ENCODE measurements at places on chromosomes 4 and X.

DNA sequence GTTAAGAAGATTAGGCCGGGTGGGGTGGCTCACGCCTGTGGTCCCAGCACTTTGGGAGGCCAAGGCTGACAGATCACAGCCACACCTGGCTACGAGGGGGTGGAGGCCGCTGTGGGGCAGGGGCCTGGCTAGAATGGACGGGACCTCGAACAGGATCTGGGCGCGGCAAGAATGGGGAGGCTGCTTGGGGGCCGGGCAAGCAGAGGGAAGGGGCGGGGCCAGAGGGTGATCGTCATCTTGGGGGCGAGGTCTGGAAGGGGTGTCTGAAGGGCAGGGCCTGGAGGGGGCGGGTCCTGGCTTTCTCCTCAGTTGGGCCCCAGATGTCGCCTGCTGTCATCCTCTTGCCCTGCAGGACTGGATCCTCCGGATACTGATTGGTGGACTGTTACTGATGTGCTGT, 57.3 kb upstream of the ENPEP start:
- no peak for DNase-seq

DNA sequence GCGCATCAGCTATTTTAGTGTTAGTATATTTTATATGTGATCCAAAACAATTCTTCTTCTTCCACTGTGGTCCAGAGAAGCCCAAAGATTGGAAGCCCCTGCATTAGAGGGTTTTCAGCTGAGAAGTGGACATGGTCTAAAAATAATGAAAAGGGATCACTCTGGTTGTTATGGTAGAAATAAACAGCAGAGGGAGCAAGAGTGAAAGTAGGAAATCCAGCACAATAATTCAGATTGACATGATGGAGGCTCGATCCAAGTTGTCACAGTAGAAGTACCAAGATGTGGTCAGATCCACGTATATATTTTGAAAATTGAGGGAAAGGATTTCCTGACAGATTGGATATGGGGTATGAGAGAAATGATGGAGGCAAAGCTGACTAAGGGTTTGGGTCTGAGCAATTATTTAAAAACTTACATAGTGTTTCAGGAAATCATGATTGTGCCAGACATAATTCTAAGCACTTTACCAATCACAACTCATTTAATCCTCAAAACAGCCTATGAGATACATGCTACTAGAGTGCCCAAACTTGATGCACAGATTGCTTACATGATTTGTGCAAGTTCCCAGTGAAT, 17.0 kb upstream of the TMEM144 start:
- peak; percentile 35 for DNase-seq

DNA sequence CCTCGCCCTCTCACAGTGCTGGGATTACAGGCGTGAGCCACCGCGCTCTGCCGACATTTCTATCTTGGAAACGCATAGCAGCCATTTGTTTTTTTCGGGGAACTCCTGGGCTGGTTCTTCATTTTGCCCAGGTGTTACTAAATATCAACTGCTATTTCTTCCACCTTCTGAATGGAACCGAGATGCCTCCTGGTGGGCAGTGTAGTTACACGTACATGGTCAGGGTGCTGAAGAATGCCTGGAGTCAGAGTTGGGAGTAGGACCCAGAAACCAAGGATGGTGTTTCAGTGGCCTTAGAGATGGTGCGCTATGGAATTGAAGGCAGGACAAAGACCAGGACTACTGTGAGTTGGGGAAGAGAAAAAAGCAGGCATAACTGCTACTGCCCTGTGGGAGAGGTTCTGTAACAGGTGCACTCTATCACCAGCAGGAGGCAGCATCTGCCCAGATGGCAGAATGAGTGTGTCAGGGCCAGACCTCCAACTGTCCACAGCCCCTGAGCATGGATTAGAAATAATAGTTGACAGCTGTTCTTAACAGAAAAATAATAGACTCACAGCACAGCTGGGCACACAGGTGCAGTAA, 81.7 kb downstream of the ZC4H2 start:
- DNase-seq = no peak

DNA sequence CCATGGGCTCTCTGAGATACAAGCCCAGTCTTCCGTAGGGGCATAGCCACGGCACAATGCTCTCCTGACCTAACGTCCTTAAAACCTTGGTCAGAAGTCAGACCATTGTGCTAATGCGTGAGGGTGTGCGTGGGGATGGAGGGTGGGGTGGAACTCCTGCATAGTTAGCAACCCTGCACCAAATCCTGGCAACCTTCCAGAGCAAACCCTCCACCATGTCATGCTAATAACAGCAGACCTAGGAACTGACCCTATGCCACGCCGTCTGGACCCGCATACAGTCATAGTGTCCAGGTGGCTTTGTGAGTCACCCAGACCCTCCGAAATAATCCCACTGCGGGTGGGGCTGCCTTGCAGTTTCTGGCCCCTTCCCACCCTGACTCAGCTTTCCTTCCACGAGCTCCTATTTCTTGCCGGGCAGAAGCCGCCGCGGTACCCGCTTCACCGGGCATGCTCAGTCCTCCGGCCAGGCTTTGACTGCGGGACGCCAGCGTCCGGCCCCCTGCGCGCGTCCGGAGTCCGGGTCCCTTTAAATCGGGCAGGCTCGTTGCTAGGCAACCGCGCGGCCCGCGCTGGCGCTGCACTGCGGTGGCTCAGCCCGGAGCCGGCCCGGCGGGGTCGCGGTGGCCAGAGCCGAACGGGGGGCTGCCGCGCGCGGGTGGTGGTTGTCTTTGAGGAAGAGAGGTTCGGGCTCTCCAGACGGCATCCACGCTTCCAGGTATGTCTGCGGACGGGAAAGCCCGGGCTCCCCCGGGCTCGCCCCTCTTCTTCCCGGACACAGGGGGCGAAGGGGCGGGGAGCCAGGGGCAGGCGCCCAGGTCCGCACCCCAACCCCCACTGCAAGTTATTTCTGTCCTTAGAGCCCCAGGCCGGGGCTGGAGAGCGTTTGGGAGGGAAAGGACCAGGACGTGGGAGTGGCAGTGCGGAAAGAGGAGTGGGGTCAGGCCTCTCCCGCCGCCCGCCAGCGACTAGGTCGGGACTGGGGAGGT, at the start of gene CCDC160:
Gene CCDC160 (plus strand): TSS at position 557 of the 989 bp plus-strand sequence. CDS start 7,619 bp downstream, outside the sequence.
- DNase-seq = peak; percentile 23

DNA sequence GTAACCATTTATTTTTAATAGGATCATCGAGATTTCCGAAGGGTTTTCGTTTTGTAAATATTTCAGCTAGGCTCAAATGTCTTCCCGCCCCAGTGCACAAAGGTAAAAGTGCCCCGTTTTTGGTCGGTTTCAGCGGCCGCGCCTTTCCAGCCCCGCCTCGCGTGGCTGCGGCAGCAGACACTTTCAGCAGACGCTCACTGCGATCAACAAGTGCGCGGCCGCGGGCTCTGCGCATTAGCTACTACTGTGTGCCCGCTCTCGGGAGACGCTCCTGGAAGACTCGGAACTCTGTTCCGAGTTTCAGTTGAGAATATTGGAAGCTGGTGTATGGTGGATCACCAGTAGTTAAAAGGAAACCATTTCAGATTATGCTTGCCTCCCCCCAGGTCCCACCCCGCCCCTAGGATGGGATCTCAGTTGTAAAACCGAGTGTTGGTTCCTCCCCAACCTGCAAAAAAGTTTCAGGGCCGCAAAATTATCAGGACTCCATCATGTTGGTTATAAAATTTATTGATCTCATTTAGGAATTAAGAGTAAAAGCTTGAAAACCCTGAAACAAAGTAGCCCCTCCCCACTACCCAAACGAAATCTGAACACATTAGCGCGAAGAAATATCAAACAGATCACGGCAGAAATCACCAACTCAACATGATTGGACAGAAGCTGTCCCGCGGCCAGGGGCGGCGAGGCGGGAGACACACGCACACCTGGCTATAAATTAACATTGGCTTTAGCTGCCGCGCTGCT, 2.2 kb downstream of the SOX3 start:
- DNase-seq = peak; percentile 1

- DNase-seq = no peak
Measured at GRCh38 chr4:120053911-120054310, 12.7 kb downstream of the MAD2L1 start.

DNA sequence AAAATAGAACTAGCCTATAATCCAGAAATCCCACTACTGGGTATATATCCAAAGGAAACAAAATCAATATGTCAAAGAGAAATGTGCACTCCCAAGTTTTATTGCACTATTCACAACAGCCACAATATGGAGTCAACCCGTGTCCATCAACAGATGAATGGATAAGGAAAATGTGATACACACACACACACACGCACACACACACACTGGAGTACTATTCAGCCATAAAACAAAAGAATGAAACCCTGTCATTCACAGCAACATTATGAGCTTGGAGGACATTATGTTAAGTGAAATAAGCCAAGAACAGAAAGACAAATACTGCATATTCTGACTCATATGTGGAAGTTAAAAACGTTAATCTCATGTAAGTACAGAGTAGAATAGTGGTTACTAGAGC, 5.8 kb upstream of the FHL1 start:
- DNase-seq = no peak

- no peak for DNase-seq
Measured at GRCh38 chr4:40612831-40613230, 16.8 kb downstream of the RBM47 start.

DNA sequence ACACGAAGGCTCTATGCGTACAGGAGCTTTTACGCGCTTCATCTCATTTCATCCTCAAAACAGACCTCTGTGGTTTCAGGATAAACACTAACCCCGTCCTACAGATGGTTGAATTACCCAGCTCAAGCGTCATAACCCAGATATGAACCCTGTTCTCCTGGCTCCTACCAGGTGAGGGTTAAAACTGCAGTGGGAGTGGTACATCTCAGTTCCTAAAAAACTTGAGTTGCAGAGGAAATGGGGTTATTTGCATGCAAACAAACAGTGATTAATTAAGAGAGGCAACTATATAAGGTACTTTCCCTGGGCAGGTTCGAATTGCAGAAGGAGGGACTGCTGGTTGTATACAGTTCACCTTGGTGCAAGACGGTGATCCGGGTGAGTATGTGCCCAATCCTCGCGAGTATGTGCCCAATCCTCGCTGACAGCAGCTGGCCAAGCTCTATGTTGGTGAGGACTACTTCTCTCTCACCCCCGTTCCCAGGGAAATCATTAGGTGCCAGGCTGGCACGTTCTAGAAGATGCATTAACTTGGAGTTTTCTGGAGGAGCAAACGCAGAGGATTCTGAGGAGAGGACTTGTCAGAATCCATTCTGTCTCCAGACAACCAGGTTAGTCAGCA, 72.6 kb downstream of the FHDC1 start:
- DNase-seq = no peak

- DNase-seq = peak; percentile 32
Measured at GRCh38 chrX:12770440-12770839, 20.8 kb upstream of the PRPS2 start.

- DNase-seq = no peak
Measured at GRCh38 chr4:185332575-185333464, 62.9 kb downstream of the LRP2BP start.

DNA sequence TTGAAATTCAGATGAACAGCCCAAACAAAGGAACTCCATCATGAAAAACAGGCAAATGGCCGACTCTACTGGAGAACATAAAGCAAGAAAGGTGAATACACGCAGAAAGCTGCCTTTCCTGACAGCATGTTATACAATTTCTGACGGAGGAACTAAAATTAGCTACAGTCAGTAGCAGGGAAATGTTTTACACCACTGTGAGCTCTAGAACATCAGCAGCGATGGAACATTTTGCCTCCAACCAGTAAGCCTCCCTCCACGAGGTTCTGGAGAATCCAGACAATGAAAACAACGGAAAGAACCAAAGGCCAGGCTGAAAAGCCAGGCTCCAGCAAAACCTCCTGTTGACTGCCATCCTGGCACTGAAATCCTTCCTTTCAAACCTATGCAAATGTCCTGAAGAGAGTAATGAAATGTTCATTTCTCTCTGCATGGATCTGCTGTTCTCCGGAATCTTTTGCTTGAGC, 78.9 kb downstream of the IRF2 start:
- no peak for DNase-seq

DNA sequence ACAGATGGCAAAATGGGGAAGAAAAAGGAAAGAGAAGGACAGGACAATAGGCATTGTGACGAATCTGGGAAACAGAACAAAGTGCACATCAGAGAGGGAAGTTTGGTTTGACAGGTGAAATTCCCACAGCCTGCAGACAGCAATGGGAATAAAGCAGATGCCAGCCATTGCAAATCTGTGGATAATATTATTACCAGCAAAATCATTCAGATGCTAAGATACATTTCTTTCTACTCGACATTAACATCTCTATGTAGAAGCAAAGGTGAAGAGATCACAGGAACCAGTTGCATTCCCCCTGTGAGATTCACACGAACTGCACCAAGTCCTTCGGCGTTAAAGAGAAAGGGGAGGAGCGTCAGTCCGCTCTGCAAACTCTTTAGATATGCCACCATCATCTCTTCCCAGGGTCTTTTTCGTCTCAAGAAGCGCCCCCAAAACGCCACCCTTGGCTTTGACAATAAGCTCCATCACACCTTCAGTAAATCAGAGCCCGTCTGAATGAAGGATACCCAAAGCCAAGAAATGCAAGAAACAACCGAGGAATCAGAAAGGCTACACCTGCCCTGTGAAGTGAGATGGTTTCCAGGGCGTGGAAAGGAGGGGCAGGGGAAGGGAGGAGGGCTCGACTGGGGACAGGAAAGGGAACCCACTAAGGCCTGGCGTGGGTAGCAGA, 1.9 kb downstream of the NEUROG2 start:
- no peak for DNase-seq

GRCh38 chr4:89712141-89712540, 124.8 kb downstream of the SNCA start:
- peak; percentile 86 for DNase-seq

DNA sequence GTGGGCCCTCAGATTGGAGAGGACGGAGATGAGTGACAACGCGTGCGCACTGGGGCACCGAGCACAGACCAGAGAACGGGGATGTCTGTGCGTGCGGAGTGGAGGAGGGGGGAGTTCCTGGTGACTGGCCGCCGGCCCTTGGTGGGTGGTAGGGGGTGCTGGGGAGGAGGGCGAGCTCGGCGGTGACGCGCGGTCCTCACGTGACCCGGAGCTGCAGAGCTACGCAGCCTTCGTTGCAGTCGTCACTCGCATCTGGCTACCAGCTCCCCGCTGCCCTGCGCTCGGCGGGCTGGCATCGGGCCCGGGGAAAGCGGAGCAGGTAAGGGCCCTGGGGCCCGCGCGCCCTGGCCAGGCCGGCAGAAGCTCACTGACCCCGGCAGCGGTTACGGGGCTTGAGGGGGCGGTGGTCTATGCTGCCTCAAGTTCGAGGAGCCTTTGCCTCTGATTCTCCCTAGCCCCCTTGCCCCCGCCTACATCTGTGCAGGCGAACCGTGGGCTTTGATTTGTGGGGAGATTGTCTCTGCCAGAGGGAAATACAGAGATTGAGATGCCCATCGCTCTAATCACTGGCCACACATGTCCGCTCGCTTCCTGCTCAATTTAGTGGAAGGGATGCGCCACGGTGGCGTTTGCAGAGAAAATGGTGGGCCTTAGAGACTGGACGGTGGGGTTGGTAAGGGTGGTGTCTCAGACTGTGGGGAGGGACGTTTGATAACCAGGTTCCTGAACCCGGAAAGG, at the start of gene ARMCX4:
Gene ARMCX4 (plus strand): TSS at position 245 of the 738 bp plus-strand sequence. CDS start 3,134 bp downstream, outside the sequence.
- peak; percentile 55 for DNase-seq

DNA sequence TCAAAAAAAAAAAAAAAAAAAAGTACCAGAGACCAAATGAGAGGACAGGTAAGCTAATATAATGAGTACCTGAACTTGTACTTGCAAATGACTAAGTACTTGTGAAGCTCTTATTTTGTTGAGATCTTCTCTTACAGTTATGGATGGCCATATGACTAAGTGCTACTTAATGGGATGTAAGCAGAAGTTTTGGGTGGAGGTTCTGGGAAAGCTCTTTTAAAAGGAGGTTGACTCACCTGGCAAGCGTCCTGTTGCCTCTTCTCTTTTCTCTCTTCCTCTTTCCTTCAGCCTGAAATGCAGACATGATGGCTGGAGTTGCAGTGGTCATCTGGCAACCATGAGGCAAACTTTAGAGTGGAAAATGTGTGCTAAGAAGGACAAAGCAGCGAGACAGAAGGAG, 36.9 kb upstream of the MED14 start:
- peak; percentile 60 for DNase-seq

Measured in astrocyte of the spinal cord (primary cell).